ENCODE measurements at places on chromosomes 5 and 9.

GRCh38 chr9:21556581-21557427 lies 74.7 kb upstream of the IFNE start:
- DNase-seq = no peak

- no peak for DNase-seq
Measured at GRCh38 chr9:106874652-106875051, 11.7 kb downstream of the ZNF462 start.

GRCh38 chr5:119332978-119333401 lies 22.8 kb upstream of the TNFAIP8 start:
- no peak for DNase-seq

- DNase-seq = no peak
Measured at GRCh38 chr5:67465537-67466207, 269.1 kb upstream of the CD180 start.

DNA sequence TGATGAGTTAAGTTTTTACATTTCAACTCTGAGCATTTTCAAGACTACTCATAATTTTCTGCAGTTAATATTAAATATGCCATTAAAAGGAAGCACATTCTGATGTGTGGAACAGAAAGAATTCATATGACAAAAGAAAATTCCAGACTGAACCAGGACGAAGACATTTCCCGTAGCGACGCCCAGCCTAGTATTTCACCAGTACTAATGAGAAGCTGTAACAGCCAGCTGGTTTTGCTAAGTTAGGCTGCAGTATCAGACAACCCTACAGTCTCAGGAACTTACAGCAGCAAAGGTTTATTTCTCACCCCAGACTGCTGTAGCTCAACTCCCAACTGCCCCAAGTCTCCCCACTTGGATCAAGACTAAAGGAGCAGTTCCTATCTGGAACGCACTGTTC lies 91.6 kb downstream of the TMEM174 start:
- no peak for DNase-seq
